ENCODE measurements at places on chromosomes 2 and 18.

GRCh38 chr2:151239624-151240023 lies 22.0 kb downstream of the RBM43 start:
- no peak for DNase-seq

DNA sequence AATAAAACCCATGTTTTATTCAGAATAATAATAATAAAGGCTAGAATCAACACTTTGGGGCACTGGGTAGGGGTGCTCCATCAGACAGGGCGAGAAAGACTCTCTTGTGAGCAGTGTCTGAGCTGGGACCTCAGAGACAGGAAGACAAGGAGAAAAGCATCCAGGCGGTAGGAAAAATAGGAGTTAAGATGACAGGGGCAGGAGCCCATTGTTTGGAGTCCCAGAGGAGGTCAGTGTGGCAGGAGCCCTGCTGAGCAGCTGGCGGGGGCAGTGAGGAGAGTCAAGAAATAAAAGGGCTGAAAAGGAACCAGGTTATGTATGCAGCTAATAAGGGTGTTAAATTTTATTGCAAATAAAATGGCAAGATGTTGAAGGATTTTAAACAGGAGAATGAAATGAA lies 457.4 kb downstream of the FBXO15 start:
- DNase-seq: no peak

- DNase-seq: no peak
These were observed 180.6 kb upstream of the RBMS1 start for GRCh38 chr2:160674146-160674750.

GRCh38 chr18:8389391-8390340 lies 219.6 kb upstream of the RAB12 start:
- peak; percentile 47 for DNase-seq

GRCh38 chr2:46225150-46225625 lies 72.0 kb upstream of the EPAS1 start:
- no peak for DNase-seq

- no peak for DNase-seq
These were observed 444 bp upstream of the MMADHC start for GRCh38 chr2:149587950-149588487.

DNA sequence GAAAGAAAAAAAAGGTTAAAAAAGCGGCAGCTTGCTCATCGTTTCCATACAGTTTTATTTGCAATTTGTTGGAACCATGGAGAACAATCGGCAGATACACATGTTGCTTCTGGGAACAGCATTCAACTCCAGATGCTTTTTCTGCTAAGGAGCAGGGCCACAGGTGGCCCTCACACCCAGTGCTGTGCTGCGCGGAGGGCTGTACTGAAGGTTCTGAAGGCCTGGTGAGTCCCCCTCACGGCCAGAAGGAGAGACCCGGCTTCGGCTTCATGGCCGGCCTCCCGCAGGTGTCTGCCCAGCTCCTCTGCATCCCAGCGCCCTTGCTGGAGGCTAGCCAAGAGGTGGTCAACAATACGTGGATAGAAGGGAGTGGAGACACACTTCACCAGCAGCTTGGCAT lies 394.3 kb downstream of the NBAS start:
- DNase-seq: no peak

DNA sequence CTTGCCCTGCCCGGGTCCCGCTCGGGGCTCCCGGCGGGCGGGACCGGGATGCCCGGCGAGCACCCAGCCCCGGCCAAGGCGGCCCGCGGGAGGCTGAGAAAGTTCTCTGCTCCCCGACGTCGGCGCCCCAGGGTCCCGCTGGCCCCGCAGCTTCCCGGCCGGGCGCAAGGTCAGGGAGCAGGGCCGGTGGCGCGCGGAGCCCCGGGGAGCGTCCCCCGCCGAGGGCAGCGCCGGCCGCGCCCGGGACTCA lies 331 bp downstream of the SERPINE2 start:
- no peak for DNase-seq

- DNase-seq: no peak
These were observed 14.7 kb downstream of the RRM2 start for GRCh38 chr2:10137053-10137843.

Measured in NCI-H1694 treated with DMSO at 0.1 percent for 48 hours (cell line).